Parietal lobe (tissue), 2 donors: ENCODE measurements at places on chromosomes 1 and 21. TPM values are rescaled to one million over a fixed set of nuclear protein-coding genes. Genes with fewer than 3 reads are reported as not detected.

SERPINC1 gene
- total RNA-seq, result not detected

KCNAB2 gene
- total RNA-seq, result 6.9 TPM

CD1B gene
- total RNA-seq, result not detected

ZNF672 gene
- 18.5 TPM for total RNA-seq

CD34 gene
- total RNA-seq, result 2.5 TPM

RHOC gene
- total RNA-seq, result 30.7 TPM
